ENCODE measurements at places on chromosomes 2 and 18.

DNA sequence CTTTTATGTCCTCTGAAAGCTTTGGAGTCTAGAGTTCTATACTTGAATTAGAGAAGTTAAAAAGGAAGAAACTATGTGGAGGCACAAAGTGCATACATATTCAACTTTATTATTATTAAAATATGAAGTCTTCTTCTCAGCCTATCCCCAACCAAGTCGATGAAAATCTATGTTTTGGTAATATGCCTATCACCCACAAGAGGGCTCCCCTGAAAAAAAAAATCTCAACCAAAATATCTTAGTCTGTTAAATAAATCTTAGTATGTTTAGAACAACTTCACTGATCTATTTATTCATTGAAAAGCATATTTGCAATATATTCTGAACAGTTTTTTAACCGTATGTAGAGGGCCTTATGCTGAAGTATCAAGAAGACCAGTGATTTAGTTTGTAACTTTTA lies 804.5 kb downstream of the TDRD15 start:
- DNase-seq: no peak

- no peak for DNase-seq
These were observed 30.8 kb downstream of the LANCL1 start for GRCh38 chr2:210445732-210446131.

DNA sequence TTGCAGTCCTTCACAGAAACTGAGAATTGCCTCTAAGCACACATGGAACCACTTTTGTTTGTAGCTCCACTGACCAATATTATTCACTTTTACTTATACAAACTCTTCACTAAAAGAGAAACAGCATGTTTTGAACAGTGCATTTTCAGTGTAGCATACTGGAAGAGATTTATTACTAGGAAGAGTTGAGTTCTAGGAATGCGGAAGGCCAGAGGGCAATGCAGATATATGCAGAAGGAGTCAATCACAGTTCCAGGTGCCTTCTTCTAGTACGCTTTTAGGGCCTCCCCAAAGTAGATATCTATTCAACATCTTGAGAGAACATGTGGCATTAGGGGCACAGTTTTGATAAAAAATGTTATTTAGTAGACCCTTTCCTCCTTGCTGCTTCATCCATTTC lies 1654.0 kb upstream of the ZEB2 start:
- no peak for DNase-seq

DNA sequence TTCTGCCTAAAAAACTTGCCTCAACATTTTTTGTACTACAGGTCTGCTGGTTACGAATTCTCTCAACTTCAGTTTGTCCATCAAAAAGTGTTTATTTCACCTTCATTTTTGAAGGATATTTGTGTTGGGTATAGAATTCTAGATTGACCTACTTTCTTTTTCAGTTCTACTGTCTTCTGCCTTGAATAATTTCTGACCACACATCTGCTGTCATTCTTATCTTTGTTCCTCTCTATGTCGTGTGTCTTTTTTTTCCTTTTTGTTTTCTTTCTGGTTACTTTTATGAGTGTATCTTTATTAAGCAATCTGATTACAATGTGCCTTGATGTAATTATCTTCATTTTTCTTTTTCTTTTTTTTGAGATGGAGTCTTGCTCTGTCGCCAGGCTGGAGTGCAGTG lies 25.3 kb downstream of the ADCY3 start:
- DNase-seq: no peak

DNA sequence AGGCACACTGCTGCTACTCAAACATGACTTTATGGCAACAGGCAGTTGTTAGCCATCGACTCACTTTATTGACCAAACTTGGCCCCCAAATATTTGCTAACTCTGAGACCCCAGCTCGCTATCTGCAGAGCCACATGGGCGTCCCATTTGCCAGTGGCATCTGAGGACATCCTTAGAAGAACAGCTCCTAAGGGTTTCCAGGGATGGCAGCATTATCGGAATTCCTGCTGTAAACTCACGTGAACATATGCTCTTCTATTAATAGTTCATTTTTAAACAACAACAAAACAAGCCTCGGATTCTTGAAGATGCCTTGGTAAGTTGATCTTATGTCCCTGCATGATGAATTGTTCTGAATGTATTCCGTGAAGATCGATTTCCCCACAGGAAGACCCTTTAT lies 181.0 kb downstream of the LDLRAD4 start:
- DNase-seq: no peak

- DNase-seq: no peak
These were observed 12.8 kb downstream of the CNNM3 start for GRCh38 chr2:96828874-96829273.

All from activated CD4-positive, alpha-beta T cell treated with anti-CD3 and anti-CD28 coated beads, Interleukin-2, amount 50 U/mL, for 24 hours (primary cell).